ENCODE measurements at places on chromosomes 7 and 10. TPM values are rescaled to one million over a fixed set of nuclear protein-coding genes. Genes with fewer than 3 reads are reported as not detected.

- no peak overlapping the region for H3K4me3 ChIP-seq
- H3K4me1 ChIP-seq = no peaks in the 10 kb centered on the region
- no peaks in the 10 kb centered on the region for H3K36me3 ChIP-seq
- H3K27me3 ChIP-seq = no peaks in the 10 kb centered on the region
Observed at GRCh38 chr7:22344655-22345054, 12.3 kb downstream of the RAPGEF5 start.

DNA sequence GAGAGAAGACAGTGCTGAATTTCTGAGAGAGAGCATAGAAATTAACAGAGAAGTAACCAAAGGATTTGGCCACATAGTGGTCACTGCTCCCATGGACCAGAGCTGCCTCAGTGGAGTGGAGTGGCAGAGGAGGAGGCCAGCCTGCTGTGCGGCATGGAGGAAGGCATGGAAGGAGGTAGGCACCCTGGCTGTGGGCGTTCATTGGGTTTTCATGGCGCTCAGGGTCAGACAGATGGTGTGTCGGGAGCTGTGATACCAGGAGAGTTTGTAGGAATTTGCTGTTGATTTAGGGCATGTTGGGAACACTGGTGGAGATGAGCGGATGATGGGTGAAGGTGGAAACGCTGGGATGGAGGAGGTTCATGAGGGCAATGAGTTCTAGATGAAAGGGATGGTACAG is 78.9 kb upstream of the INSYN2A start:
- H3K27ac ChIP-seq = no peak overlapping the region
- no peaks in the 10 kb centered on the region for H3K4me1 ChIP-seq
- peaks cover 23% of the 10 kb centered on the region for H3K36me3 ChIP-seq
- no peak overlapping the region for H3K4me3 ChIP-seq
- no peak for DNase-seq

GRCh38 chr7:131021902-131022301 is 287.9 kb upstream of the KLF14 start:
- no peaks in the 10 kb centered on the region for H3K27me3 ChIP-seq
- H3K27ac ChIP-seq = no peak overlapping the region
- H3K36me3 ChIP-seq = no peaks in the 10 kb centered on the region

DNA sequence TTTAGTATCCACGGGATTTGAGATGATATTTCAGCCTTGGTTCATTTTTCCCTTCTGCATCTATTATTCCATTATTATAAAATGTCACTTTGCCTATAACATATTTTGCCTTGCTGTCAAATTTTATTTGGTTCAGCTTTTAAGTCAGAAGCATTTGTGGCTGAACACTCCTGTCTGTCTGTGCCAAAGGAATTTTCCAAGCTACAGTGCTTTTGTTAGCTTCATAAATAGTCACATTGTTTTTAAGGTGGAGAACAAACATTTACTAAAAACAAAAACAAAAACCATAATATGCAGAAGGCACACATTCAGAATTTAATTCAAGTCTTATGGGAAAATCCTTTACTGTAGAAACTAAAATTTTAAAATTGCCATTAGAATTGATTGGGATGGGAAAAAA is 33.8 kb upstream of the ELMO1 start:
- DNase-seq = no peak
- no peaks in the 10 kb centered on the region for H3K4me1 ChIP-seq
- H3K27ac ChIP-seq = no peak overlapping the region
- no peaks in the 10 kb centered on the region for H3K36me3 ChIP-seq

IFIT1B gene
- total RNA-seq = not detected
